ENCODE measurements at places on chromosomes 7 and 10.

GRCh38 chr7:16318989-16319915 is 102.1 kb downstream of the CRPPA start:
- no peak for DNase-seq

GRCh38 chr10:56035489-56035888 is 325.6 kb downstream of the ZWINT start:
- DNase-seq, result no peak

GRCh38 chr10:59243611-59244195 is 67.3 kb downstream of the PHYHIPL start:
- no peak for DNase-seq

- DNase-seq, result no peak
Observed at GRCh38 chr7:99021941-99022560, 121.9 kb downstream of the SMURF1 start.

DNA sequence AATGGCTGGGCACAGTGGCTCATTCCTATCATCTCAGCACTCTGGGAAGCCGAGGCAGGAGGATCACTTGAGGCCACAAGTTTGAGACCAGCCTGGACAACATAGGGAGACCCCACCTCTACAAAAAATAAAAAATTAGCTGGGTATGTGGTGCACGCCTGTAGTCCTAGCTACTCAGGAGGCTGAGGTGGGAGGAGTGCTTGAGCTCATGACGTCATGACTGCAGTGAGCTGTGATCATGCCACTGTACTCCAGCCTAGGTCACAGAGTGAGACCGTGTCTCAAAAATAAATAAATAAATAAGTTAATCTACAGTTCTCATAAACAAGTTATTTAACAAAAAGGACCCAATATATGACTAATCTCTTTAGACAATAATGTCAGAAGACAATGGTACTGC is 76.2 kb downstream of the TPK1 start:
- no peak for DNase-seq

GRCh38 chr10:86644152-86644793 is 10.1 kb upstream of the OPN4 start:
- DNase-seq, result no peak

- DNase-seq, result no peak
Observed at GRCh38 chr7:68776326-68776725, 821.9 kb upstream of the AUTS2 start.

Data from NCI-H2107 (cell line).